ENCODE measurements at places on chromosomes 4 and X.

GRCh38 chr4:87041141-87041540 lies 106.3 kb downstream of the AFF1 start:
- DNase-seq: no peak

GRCh38 chr4:81628489-81628888 lies 156.8 kb upstream of the RASGEF1B start:
- DNase-seq: no peak

- no peak for DNase-seq
These were observed 121.0 kb upstream of the ARSJ start for GRCh38 chr4:114100288-114101031.

GRCh38 chr4:113209652-113210320 lies 160.3 kb downstream of the ANK2 start:
- DNase-seq: no peak

DNA sequence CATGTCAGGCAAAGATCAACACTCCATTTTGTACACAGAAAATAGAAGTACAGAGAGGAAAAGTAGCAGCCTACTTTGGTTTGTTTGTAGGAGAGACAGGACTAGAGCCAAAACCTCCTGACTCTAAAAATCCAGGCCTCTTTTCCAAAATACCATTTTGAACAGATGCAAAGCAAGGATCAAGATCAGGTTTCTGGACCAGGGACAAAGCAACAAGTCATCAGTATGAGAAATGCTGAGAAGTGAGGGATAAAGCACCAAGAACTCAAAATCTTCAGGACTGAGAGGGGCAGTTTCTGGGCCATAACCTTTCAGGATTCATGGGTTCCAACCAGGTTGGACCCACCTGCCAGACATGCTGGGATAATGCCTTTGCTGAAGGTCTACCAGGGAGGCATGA lies 36.6 kb upstream of the MBTPS2 start:
- no peak for DNase-seq

GRCh38 chr4:5839751-5840674 lies 52.9 kb downstream of the CRMP1 start:
- DNase-seq: no peak
